ENCODE measurements at places on chromosomes 5 and 9.

- DNase-seq, result no peak
Measured at GRCh38 chr5:30960036-30960435, 233.4 kb upstream of the CDH6 start.

GRCh38 chr9:10721301-10721700 is 108.5 kb upstream of the PTPRD start:
- DNase-seq, result no peak

DNA sequence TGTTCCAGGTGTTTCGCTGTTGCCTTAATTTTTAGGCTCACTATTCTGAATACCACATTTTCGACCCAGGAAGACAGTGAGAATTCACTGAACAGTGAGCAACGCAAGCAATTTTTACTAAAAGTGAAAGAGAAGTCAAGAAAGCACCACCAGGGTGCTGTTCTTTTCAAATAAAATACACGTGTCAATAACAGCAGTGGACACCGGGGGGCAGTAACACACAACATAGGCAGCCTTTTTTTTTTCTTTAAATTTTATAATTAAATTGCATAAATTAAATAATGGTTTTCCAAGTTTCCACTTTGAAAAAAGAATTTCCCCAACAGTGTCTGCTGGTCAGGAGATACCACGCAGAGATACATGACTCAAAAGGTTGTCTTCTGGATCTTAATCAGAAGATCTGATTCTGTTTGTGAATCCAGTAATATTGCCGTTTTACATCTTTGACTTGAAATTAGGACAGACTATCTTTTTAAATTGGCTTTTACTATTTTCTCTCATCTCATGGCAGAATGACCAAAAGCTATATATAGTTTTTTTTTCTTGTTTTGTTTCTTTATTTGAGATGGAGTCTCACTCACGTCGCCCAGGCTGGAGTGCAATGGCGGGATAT is 47.1 kb upstream of the SH3GL2 start:
- DNase-seq, result no peak

DNA sequence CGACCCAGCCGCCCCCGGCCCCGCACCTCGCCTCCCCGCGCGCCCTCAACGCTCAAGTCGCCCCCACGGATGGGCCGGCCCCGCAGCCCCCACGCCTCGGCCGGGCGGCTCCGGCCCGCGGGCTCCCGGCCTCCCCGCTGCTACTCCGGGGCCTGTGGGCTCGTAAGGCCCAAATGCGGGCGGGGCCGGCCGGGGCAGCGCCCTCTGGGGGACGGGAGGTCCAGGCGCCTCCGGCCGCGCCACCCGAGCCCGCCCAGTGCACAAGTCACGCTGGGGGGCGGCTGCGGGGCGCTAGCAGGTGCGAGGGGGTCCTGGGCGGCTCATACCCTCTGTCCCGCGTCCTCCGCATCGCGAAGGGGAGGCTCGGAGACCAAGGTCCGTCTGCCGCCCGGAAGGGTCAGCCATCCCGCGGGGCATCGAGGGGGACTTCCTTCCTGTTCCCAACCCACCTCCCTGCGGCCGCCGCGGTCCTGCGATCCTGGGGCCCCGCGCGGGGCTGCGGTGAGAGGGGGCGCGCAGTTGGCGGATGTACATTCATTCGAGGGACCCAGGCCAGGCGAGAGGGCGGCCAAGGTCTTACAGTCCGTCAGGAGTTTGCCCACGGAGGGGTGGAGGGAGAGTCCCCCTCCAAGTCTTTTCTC is at the start of gene CIZ1:
CIZ1 (minus strand) TSS at position 167 of the 641 bp plus-strand sequence. CDS start 715 bp downstream, outside the sequence.
- DNase-seq, result peak; percentile 52

- DNase-seq, result no peak
Measured at GRCh38 chr5:170296935-170297588, 515 bp downstream of the LCP2 start.

GRCh38 chr9:125411171-125411756 is 149.6 kb downstream of the GAPVD1 start:
- DNase-seq, result no peak

DNA sequence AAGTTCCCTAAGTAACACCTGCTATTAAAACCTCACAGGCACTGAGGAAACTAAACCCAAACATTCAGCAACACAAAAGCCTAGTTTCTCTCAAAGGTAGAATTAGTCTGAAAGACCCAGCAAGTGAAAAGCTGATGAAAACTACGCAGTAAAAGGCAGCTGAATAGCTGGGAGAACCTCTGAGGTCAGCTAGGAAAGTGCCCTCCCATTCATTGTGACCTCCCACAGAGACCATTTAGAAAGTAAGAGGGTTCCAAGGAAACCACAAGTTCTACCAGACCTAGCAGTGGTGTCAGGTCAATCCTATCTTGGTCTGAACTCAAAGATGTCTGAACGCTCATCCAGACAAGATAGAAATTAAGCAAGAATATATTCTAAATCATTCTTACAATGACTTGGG is 144.7 kb downstream of the SSBP2 start:
- DNase-seq, result no peak

GRCh38 chr5:137461391-137462264 is 37.5 kb downstream of the SPOCK1 start:
- no peak for DNase-seq

DNA sequence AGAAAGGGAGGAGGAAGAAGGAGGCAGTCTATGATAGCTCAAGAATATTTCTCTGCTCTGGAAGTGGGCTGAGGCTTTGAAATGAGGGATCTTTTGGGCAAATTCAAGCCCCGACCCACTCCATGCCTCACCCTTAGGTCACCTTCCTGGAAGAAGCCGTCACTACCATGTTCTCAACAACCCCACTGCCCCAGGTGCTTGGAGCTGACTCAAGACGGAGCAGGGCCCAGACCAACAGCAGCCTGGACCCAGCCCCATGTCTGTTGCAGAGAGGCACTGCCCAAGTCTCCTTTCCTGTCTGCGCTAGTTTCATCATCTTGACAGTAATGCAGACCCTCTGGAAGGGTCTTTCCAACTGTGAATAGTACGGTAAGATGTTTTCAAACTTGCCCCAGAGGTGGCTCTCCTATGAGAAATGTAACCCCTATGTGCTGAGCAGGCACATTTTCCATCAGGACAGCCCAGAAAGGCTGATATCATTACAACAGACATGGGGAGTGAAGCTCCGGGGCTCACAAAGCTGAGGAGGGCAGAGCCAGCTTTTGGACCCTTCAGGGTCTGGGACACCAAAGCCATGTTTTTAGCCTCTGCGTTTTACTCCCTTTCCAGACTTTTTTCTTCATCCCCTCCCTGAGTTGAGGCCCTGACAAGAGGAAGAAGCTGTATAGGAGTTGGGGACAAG is 128.2 kb upstream of the LARP1 start:
- DNase-seq, result no peak

GRCh38 chr9:70119786-70120185 is 76.1 kb downstream of the MAMDC2 start:
- no peak for DNase-seq

- no peak for DNase-seq
Measured at GRCh38 chr5:109859537-109859936, 169.8 kb downstream of the MAN2A1 start.

GRCh38 chr9:129547063-129547462 is 73.8 kb downstream of the C9orf50 start:
- DNase-seq, result no peak

DNA sequence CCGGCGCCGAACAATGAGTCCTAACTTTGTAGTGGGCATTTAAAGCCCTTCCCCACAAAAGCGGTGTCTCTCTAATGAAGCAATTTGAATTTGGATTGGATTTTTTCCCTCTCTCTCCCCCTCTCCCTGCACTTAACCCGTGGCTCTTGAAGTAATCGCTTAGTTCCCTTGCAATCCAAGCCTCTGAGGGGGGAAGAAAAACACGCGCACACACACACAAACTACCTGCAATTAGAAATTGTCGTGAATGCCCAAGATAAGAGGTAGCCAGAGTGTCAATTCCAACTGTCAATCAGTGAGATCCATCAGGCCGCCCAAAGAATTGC is 1.2 kb downstream of the LHX6 start:
- DNase-seq, result no peak

DNA sequence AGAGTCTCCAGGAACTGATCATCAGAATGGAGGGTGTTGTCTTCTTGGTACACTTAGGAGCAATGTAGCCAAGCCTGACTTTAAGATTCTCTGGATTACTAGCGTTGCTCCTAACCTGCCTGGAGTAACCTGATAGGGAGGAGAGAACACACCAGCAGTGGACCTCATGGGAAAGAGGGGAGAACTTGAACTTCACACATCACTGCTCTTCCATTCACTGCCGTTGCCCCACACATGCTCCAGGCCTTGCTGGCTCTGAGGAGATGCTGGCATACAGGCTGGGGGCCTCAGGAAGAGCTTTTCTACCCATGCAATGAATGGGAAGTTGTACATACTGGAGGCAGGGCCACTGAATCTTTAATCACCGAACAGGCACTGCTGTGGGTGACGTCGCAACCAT is 60.3 kb upstream of the ADAMTS16 start:
- DNase-seq, result no peak

DNA sequence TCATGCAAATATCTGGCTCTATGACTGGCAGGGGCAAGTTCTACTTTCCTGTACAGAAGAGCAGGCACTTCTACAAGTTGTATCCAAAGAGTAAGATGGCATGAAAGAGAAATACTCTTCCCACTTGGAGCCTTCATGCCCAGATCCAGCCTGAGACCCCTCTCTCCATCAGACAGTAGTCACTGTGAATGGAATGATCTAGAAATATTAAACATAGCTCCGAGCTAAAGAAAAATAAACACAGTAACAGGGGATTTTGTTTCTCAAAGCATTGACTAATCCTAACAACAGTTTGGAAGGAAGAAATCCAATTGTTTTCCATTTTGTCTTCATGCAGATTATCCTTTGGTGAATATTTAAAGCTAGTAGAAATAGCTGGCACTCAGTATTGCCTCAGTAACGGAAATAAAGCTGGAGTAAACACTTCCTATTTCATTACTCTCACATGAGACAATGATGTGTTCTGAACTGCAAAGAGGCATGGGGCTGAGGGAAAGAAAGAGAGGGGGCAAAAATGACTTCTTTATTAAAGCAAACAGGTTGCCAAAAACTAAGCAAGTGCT is 100.0 kb downstream of the SEMA5A start:
- DNase-seq, result no peak

- DNase-seq, result no peak
Measured at GRCh38 chr9:108724652-108725051, 131.1 kb downstream of the ACTL7B start.

GRCh38 chr5:127370631-127371030 is 80.0 kb downstream of the MEGF10 start:
- DNase-seq, result no peak

GRCh38 chr5:157570531-157571200 is 4.9 kb downstream of the ADAM19 start:
- no peak for DNase-seq

DNA sequence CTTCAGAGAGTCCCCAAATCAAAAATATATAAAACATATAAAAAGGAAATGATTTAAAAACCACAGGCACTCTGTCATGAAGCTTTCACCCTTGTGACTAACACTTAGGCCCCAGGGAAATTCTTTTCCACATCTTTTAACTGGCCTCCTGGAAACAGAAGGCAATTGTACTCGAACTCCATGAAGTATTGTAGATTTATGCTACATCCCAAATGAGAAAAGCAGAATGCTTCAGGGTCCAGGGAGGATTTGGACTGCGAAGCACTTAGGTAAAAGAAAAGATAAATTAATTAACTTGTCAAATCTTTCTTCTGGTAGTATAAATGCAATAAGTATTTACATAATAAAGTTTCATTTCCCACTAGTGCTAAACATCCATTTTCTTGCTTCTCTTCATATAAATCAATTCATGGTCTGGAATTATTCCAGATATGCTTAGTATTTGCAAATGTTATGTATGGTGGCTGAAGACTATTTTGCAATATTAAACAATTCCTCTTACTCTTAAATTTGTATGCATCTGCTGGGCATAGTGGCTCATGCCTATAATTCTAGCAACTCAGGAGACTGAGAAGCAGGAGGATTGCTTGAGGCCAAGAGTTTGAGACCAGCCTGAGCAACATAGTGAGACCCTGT is 64.9 kb upstream of the ELL2 start:
- no peak for DNase-seq

DNA sequence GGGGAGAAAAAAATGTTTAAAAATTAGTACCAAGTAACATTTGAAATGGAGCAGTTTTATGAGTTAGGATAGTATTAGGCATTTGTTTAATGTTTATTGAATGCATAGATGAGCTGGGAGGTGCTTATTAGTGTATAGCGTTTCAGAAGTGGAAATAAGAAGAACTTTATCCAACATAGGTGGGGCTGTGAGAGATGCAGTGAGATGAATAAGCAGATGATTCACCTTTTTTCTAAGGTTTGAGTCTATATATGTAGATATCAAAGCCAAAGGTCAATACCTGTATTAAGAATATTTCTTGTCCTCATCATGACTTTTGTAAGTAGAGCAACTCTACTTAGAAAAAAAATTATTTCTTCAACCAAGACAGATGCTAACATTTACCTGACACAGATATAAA is 54.6 kb upstream of the POU4F3 start:
- DNase-seq, result no peak

GRCh38 chr9:16828340-16829281 is 41.9 kb downstream of the BNC2 start:
- DNase-seq, result no peak

GRCh38 chr9:69186841-69187611 is 12.9 kb downstream of the TJP2 start:
- no peak for DNase-seq

- peak; percentile 80 for DNase-seq
Measured at GRCh38 chr5:179818746-179819295, 1.9 kb upstream of the SQSTM1 start.

DNA sequence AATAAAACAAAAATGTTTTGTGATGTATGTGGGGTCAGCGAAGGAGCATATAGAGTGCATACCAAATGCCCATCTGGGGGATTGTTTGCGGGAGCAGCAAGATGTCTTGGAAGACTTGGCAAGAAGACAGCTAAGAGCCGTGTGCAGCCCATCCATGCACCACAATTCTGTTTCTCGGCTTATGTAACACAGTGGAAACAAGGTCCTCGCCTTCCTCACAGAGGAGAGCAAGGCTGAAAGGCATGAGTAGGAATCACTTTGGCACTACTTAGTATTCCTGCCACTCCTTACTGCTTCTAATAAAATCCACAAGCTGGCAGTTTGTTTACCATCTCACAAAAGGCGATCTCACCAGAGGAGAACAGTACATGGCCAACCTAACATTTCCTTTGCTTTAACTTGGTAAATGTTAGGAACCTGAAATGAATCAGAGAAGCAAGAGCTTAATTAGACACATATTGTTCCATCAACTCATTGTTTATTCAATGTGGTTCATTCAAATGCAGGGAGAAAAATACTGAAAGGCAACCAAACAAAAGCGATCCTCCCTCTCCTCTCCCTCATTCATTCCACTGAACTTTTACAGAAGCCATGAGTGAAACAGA is 648.1 kb downstream of the ACTL7B start:
- DNase-seq, result no peak

GRCh38 chr5:8288897-8289516 is 420.1 kb downstream of the MTRR start:
- DNase-seq, result no peak

Data from stimulated activated CD8-positive, alpha-beta memory T cell treated with anti-CD3 and anti-CD28 coated beads, Interleukin-4, amount 100 ng/mL, for 1 hour (primary cell).